AG04450 (cell line): ENCODE measurements at places on chromosomes 7 and 10. TPM values are rescaled to one million over a fixed set of nuclear protein-coding genes. Genes with fewer than 3 reads are reported as not detected.

GRCh38 chr10:80322711-80323110 is 33.3 kb upstream of the MAT1A start:
- no peak for DNase-seq

The CAPZA2 gene
- polyA plus RNA-seq = 128 and 188 TPM in 2 replicates

- no peak for DNase-seq
Measured at GRCh38 chr7:141949911-141950310, 3.1 kb upstream of the CLEC5A start.

DNA sequence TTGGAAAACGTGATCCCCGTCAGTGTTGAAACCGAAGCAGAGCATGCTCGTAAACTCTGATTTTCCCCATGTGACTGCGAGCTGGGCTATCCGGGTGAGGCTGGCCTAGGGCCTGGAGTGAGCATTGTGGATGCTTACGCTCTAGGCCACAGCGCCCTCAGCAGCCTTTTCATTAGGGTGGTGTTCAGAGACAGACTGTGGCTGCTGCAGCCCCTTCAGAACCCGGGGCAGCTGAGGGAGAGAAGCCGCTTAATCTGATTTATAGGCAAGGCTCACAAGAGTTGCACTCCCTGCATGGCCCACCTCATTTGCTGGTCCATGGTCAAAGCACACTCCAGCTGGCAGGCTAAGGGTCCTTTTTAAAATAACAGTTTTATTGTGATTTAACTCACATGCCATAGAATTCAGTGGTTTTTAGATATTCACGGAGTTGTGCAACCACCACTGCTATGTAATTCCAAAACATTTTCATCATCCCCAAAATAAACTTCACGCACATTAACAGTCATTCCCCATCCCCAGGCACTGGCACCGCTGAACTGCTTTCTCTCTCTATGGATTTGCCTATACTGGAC is 72.5 kb downstream of the SYPL1 start:
- DNase-seq = peak; percentile 76

The DDIT4 gene
- 103 and 120 TPM in 2 replicates for polyA plus RNA-seq

DNA sequence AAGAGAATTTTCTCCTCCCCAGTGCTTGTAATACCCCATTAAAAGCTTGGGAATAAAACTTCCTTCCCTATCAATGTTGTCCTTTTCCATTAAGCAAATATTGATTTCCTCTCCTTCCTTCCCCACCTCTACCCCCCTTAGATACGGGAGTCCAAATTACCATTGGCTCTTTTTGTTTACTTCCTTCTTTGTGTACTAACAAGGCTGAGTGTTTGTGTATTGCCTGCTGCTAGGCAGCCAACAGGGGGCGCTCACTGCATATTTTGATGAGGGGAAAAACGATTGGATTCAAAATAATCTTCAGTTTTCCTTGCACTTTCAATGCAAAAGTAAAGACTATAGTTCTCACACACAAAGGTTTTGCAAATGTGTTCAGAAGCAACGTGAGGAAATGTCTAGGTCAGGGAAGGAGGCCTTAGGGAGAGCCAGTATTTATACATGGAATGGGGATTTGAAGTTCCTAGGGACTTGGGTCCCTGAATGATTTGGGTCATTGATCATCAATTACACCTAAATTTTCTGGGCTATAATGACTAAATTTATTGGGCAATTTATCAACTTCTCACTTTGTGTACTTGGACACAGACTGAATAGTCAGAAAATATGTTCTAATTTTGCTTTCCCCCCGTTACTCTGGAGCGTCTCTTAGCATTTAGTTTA is 23.6 kb upstream of the VPS41 start:
- DNase-seq = peak; percentile 10

The MOSPD3 gene
- 9.1 and 10.0 TPM in 2 replicates for polyA plus RNA-seq

The MEOX2 gene
- polyA plus RNA-seq = not detected in 2 replicates

GRCh38 chr7:100490483-100491191 is 6.9 kb downstream of the NYAP1 start:
- DNase-seq = no peak

DNA sequence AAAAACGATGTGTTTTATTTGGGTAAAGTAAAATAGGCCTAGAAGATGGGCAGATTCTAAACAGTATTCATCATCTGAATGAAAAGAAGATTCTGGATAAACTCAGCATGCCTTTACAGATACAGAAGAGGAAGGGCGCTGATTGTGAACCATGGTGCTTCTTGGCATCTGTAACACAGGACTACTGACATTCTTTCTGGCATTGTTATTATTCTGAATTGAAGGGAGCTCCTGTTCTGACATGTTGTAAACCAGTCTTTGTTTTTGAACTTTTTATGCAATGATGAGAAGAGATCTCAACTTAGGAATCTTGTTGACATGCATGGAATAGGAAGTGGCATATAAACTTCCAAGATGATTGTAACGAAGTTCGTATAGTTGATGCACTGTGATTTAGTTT is 13.5 kb downstream of the RPA3 start:
- DNase-seq = no peak

DNA sequence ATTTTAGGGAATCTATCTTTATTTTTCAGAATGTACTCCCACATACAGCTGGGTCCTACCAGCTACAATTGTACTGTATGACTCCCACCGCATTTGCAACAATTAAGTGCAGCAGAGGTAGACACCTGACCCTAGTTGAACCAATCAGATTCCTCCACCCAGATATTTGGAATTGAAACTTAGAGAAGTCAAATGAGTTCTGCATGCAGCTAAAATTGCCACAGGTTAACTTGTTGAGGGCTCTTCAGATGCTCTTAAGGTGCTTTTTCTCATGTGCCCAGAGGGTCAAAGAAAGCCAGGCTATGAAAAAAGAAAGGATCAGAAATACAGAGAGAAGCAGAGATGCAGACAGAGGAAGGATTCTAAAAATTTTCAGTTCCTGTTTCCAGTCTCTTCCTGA is 68.0 kb upstream of the TES start:
- DNase-seq = no peak

- DNase-seq = no peak
Measured at GRCh38 chr7:86942995-86943394, 116.5 kb downstream of the ELAPOR2 start.

GRCh38 chr10:115073796-115074195 is 19.4 kb upstream of the ATRNL1 start:
- DNase-seq = no peak

The AMPH gene
- polyA plus RNA-seq = 17.3 and 19.5 TPM in 2 replicates

The SPDYE6 gene
- not detected in 2 replicates for polyA plus RNA-seq

DNA sequence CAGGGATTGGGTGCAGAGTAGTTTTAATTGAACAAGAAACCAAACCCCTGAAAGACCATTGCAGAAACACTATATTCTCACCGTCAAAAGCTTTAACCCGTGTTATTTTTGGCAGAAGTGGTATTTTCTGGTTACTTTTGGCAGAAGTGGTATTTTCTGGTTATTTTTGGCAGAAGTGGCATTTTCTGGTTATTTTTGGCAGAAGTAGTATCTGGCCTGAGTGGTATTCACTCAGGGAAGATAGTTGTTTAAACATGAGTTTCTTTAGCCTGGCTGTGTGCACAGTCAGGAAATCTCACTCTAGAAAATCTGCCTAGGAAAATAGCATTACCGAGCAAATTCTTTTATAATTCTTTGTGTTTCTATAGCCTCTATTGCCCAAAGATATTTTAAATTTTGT is 322.7 kb downstream of the GFRA1 start:
- DNase-seq = no peak

GRCh38 chr10:55310143-55310542 is 509.1 kb upstream of the PCDH15 start:
- no peak for DNase-seq

DNA sequence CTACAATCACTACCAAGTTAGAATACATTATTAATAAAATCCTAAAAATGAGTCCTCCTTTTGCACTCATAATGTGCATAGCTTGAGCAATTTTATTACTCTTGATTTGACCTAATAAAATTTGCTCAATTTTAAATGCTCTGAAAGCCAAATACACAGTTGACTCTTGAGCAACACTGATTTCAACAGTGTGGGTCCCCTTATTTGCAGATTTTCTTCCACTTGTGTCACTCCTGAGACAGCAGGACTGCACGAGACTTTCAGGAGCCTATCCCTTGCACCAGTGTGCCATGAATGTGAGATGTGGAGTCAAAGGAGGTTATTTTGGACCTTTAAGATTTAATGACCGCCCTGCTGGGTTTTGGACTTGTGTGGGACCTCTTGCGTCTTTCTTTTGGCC is 23.2 kb downstream of the RNF216 start:
- DNase-seq = no peak

GRCh38 chr7:85480666-85481065 is 293.8 kb upstream of the SEMA3D start:
- no peak for DNase-seq

GRCh38 chr7:84617265-84618030 is 422.9 kb upstream of the SEMA3A start:
- no peak for DNase-seq

GRCh38 chr7:43588477-43589132 is 5.7 kb downstream of the STK17A start:
- DNase-seq = no peak

DNA sequence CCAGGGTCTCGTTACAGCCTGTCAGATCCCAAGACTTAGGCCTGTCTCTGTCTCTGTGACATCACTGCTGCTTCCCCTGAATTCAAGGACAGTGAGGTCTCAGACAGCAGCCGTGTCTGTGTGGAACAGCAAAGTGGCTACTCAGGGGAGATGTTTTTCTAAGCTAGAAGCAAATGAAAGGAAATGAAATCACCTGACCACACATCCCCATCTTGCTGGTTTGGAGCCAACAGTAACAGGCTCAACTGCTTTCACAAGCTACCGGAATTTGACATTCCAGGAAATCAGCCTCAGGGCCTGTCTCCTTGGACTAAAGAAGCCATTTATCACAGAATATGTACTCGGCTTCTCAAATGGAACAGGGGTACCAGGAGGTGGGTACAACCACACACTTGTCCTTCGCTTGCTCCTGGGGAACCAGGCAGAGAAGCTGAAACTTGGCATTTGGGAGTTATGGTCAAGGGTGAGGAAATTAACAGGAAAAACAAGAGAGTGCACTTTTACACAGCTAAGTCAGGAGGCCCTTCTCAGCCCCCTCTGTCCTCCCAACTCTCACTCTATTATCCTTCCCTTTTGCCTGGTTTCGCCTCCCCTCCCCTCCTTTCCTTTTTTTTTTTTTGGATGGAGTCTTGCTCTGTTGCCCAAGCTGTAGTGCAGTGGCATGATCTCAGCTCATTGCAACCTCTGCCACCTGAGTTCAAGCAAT is 73.2 kb downstream of the SPDYE5 start:
- DNase-seq = peak; percentile 62

GRCh38 chr10:78808286-78808685 is 260.5 kb upstream of the ZMIZ1 start:
- DNase-seq = no peak

The NACAD gene
- polyA plus RNA-seq = 0.64 and 1.7 TPM in 2 replicates

GRCh38 chr10:43383204-43383971 is 12.0 kb downstream of the FXYD4 start:
- no peak for DNase-seq

GRCh38 chr10:73857446-73857845 is 16.9 kb downstream of the CAMK2G start:
- no peak for DNase-seq

The OR2A1 gene
- not detected in 2 replicates for polyA plus RNA-seq

The GET4 gene
- polyA plus RNA-seq = 13.9 and 18.5 TPM in 2 replicates

The GIMAP6 gene
- polyA plus RNA-seq = not detected in 2 replicates

The HTR5A gene
- not detected in 2 replicates for polyA plus RNA-seq

DNA sequence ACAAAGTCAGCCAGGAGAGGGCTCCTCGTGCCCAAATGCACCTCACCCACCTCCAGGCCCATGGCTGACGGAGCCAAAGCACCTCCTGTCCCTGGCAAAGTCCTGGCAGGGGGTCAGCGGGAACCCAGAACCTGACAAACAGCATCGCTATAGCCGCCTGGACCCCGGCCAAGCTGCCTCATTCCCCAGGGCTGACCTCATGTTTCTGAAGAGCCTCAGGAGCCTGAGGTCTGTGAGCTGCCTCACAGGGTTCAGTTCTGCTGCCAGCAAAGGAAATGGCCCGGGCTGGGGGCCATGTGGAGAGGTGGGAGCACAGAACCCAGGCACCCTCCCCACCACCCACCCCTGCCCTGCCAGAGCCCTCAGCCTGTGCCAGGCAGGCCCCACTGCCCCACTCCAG is 4.2 kb upstream of the NANOS1 start:
- DNase-seq = no peak

The LGI1 gene
- polyA plus RNA-seq = not detected in 2 replicates

DNA sequence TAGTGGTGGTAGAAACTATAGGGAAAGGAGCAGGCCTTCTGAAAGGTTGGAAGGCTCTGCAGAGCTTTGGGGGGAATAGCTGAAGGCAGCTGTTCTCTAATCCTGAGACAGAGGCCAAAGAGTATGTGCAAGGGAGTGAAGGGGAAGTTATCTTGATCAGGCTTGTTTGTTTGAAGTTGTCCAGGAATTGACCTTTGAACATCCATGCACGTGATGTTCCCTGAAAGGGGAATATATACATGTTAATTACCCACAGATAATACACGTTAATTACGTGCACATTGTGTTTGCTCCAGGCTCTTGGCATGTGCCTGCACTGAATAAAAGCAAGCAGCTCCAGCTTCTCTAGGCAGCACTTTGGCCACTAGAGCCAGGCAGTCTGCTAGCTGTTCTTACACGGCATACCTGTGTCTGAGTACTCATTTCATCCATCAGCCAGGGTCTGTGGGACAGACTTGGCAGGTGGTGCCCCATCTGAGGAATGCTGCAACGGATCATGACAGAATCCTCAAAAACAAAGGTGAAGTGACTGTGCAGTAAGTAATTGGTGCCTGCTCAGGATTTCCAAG is 18.0 kb upstream of the STARD3NL start:
- no peak for DNase-seq

GRCh38 chr7:38858259-38858884 is 50.6 kb downstream of the VPS41 start:
- DNase-seq = peak; percentile 33

DNA sequence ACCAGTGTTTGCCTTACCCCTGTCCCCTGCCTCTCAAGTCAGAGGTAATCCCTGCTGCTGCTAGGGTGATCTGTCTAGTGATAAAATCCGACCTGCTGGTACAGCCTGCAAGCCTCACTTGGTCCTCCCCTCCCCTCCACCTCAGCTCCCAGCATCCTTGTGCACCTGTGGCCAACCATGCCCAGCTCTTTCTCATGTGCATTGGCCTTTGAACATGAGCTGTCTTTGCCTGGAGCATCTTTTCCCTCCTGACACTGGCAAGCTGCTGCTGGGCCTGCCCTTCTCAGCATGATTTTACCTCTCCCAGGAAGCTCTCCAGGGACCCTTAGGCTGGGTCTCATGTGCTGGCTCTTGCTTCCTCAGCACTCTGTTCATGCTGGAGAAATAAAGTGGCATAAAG is 51.3 kb upstream of the CXCL12 start:
- no peak for DNase-seq

The SPOCK2 gene
- 0.02 and 0.16 TPM in 2 replicates for polyA plus RNA-seq

GRCh38 chr10:44990965-44991364 is 9.8 kb upstream of the ZNF22 start:
- no peak for DNase-seq

The WNT8B gene
- not detected in 2 replicates for polyA plus RNA-seq

- no peak for DNase-seq
Measured at GRCh38 chr7:92988051-92988450, 129.7 kb downstream of the SAMD9 start.

- no peak for DNase-seq
Measured at GRCh38 chr10:122336332-122336731, 38.2 kb upstream of the PLEKHA1 start.
